ENCODE measurements at places on chromosomes 1 and 21.

- DNase-seq = no peak
Measured at GRCh38 chr1:94823116-94823515, 3.0 kb downstream of the SLC44A3 start.

- no peak for DNase-seq
Measured at GRCh38 chr1:80917225-80917624, 883.5 kb upstream of the ADGRL2 start.

- no peak for DNase-seq
Measured at GRCh38 chr1:54259546-54260140, 59.7 kb downstream of the MRPL37 start.

- no peak for DNase-seq
Measured at GRCh38 chr1:85303440-85304162, 27.2 kb upstream of the BCL10 start.

DNA sequence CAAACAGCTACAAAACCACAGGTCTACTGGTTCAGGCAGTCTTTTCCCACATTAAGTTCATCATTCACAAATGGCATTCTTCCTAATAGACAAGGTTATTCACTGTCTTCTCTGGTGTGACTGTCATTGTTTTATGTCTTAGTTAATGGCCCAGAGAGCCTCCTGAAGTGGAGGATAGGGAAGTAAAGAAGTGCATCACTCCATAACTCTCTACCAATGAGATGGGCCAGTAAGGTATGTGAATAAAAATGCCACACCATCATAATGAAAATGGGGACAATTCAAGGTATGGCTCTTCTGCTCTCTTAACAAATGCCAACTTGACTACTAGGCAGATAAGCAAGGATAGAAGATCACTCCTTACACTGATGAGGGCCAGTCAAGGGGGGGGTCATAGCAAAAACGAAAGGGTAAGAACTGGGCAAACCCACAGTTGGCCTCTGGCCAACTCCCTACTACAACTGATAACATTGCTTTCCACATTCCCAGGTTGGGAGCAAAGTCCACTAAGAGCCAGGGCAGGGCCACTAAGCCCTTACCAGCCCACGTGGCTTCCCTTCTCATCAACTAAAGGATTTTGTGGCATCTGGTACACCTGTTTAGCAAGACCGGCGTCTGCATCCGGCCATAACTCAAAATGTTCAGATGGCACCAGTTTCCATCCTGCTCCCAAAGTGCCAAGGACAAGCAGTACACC is 10.0 kb downstream of the PABPC4 start:
- no peak for DNase-seq

DNA sequence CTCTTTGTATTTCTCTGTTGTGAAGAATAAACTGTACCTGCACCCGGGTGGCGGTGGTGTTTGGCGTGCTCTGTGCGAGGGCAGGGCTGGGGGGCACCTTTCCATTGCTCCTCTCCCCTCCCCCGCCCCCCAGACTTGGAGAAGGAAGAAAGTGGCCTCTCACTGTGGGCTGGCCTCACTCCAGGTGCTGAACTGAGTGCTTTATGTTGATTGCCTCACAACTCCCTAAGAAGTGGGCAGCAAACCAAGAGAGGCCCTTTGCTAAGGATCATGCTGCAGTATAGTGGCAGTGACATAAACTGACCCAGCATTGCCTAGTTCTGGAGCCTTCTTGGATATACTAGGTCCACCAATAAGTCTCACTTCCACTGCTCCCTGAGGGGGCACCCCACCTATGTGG is 20.2 kb downstream of the A3GALT2 start:
- no peak for DNase-seq

- no peak for DNase-seq
Measured at GRCh38 chr1:180851995-180852887, 60.5 kb upstream of the KIAA1614 start.

DNA sequence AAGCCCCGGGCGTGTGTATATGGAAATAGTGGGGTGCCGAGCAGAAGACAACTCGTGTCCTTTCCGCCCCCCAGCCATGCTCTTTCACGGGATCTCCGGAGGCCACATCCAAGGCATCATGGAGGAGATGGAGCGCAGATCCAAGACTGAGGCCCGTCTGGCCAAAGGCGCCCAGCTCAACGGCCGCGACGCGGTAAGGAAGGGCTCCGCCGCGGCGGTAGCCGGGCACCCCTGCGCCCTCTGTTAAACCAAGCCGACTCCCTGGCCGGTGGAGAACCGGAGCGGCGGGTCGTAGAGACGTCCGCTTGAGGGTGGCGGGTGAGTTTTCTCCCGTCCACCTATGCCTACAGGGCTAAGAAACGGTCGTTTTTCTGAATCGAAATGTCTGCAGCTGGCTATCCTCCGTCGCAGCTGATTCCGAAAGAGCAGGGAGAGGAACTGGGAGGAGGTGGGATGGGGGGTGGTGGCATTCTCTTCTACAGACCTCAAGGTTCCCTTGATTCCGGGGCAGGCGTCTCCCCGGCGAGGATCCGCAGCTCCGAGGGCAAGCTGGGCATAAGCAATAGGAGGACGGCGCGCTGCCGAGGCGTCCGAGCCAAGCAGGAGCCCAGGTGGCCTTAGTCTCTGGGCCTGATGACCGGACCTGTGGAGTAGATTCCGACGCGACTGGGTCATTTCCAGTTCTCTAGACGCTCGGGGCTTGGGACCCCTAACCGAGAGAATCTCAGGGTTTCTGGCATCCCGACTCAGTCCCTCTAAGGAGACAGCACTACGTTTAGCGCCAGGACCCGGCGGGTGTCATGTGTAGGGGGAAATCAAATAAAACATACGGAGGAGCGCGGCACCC is 856 bp downstream of the LHX9 start:
- DNase-seq = no peak

DNA sequence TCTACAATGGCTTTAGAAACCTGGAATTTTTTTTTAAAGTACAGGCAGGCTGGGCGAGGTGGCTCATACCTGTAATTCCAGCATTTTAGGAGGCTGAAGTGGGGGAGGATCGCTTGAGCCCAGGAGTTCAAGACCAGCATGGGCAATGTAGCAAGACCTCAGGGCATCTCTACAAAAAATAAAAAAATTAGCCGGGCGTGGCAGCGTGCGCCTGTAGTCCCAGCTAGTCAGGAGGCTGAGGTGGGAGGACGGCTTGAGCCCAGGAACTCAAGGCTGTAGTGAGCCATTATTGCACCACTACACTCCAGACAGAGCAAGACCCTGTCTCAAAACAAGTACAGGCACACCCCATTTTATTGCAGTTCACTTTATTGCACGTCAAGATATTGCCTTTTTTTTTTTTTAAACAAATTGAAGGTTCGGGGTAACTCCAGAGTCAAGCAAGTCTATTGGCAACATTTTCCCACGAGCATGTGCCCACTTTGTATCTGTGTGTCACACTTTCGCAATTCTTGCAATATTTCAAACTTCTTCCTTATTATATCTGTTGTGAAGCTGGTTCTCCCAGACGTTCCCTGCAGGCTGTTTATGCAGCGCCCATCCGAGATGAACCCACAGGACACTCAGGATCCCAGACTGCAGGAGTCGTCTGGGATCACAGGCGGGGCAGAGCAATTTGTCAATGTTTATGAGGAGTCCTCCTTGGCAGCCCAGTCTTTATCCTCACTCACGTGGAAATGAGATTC is 4.7 kb downstream of the HES2 start:
- DNase-seq = no peak

DNA sequence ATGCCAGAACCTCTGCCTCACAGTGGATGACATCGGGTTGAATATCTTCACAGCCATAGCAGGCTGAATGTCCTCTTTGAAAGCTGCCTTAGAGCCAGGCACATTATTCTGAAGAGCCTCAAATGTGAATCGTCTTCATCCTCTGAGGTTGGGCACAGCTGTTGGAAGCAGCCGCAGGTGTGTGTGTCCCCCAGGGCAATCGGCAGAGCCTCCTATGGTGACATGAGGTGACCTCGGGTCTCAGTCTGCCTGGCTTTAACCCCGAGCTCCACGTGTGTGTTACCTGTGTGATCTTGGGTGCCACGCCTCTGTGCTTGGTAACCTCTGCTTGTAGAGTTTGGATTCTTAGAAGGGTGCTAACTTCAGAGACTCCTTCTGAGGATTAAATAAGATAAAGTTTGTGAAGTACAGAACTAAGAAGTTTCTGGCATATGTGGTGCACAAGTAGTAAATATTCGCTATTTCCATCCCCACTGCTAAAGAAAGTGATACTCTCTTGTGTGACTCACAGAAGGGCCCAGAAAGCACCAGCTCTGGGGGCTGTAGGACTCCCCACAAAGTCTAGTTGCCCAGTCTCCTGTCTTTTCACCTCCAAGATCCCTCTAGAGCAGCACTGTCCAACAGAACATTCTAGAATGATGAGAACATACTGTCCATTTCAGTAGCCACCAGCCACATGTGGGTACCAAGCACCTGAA is 500.9 kb downstream of the NPHP4 start:
- no peak for DNase-seq

DNA sequence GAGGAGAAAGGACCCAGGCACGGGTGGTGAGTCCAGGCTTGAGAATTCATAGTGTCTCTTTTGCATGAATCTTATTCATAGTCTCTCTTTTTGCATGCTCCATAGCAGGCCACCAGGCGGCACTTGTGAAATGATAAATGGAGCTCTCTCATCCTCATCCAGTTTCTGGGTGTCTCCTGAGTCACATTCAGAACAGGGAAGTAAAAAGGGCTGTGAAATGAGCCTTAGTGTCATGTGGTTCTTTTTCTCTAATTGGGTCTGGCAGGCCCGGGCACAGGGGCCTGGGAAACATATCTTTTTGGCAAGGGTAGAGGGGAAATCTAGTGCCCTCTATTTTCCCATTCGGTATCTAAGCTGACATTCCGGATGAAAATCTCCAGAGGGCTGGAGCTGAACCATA is 19.1 kb upstream of the NCF2 start:
- DNase-seq = no peak

DNA sequence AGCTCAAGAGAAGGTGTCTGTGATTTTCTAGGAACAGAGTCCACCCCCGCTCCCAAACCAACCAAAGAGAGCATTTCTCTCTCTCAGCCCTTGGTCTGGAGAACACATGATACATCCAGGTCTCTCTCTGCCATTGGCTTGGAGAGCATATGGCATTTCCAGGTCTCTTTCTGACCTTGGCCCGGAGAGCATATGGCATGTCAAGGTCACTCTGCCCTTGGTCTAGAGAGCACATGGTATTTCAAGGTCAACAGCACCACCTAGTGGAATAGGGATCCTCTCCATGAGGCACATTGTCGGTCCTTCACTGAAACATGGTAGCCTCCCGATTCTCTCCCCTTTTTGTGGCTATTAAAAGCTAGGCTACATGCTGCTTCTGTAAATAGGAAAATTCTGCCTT is 437.7 kb upstream of the OLFM3 start:
- DNase-seq = no peak
